HS-27A (cell line): ENCODE measurements at places on chromosomes 3 and 15.

DNA sequence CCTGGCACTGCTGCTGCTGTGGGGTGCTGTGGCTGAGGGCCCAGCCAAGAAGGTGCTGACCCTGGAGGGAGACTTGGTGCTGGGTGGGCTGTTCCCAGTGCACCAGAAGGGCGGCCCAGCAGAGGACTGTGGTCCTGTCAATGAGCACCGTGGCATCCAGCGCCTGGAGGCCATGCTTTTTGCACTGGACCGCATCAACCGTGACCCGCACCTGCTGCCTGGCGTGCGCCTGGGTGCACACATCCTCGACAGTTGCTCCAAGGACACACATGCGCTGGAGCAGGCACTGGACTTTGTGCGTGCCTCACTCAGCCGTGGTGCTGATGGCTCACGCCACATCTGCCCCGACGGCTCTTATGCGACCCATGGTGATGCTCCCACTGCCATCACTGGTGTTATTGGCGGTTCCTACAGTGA, 2.1 kb downstream of the GRM2 start:
- DNase-seq: no peak

GRCh38 chr3:152381881-152382295, 113.2 kb downstream of the MBNL1 start:
- DNase-seq: no peak

DNA sequence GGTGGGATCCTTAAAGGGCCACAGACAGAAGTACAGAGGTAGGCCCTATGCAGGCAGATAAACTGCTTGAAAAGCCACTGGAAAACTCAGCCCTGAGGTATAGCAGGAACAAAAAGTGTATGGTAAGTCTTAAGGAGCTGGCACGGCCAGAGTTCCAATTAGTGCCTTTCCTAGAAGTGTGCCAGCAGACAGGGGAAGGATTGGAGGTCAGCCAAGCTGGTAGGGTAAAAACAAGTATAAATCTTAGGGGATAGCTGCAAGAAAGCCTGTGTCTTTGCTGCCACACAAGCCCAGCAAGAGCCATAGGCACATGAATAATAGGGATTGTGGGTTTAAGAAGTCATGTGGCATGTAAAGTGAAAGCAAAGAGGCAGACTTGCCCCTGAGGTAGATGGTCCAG, 582.5 kb downstream of the PLOD2 start:
- no peak for DNase-seq

GRCh38 chr3:62497156-62497555, 123.8 kb upstream of the FEZF2 start:
- no peak for DNase-seq

DNA sequence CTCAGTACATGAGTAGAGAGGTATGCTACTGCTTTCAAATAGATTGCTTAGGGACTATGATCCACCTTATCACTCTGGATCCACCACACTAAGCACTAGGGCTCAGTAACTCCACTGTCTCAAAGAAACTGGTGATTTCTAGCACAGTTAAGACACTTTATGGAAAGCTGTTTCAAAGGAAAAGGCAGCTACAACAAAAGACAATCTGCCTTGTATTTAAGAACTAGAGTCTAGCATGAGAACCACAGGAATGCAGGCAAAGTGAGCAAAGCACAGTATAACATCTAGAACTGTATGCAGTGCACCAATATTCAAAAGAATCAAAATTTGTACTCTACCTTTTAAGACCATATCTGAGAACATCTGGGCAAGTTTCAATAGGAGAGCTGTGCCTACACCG, 17.9 kb downstream of the TFRC start:
- DNase-seq: no peak

- DNase-seq: no peak
Measured at GRCh38 chr3:173395073-173395411, 2.5 kb upstream of the NLGN1 start.

DNA sequence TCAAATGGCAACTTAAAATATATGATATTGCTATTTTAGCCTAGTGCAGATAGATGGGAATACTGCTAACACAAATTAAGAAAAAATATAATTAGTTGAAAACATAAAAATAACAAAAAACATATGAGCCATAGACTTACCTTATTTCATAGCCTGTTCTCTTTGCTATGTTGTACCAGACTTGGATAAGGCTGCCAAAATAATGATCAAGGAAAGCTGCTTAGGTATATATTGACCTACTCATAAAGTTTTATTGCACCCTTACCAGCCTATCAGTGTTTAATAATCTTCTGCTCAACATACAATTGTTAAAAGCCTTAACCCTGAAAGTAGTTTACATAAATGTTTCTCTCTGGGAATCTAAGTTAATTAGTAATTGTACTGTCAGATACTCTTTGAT, at the start of gene SI:
SI (minus strand) TSS at position 204 of the 400 bp plus-strand sequence. CDS start 2,484 bp downstream, outside the sequence.
- DNase-seq: no peak

DNA sequence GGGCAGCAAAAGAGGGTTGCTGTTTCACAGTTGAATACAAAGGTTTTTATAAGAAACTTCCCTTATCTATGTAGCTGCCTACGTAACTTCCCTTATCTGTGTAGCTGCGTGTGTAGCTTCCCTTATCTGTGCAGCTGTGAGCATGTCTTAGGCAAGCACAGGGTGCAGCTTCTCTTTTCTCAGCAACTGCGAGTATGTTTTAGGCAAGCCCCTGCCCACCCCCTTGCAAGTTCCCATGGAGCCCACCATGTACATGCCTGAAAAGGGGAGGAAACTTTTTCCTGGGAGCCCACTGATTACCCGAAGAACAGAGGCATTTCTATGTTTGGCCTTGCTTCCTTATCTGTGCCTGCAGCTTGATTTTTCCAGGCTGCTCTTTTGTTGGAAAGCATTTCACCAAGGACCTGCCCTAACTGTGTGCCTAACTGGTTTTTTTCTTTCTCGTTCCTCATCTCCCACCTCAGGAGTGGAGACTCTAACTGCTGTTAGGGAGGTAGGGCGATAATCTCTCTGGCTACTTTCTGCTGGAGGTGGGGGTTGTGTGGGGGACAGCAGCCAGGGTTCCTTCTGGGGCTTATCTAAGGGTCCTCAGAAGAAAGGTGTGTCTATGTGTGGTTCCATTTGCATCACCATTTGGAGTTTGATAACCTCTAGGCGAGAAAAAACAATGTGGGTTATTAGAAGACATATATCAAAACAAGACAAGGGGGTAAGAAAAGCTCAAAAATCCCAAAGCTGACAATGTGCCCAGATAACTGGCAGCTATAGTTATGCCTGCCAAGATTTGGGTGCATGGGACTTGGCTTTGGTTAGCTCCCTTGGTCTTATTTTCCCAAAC, 26.0 kb downstream of the SORD start:
- DNase-seq: no peak

- no peak for DNase-seq
Measured at GRCh38 chr3:535566-536416, 339.2 kb downstream of the CHL1 start.

DNA sequence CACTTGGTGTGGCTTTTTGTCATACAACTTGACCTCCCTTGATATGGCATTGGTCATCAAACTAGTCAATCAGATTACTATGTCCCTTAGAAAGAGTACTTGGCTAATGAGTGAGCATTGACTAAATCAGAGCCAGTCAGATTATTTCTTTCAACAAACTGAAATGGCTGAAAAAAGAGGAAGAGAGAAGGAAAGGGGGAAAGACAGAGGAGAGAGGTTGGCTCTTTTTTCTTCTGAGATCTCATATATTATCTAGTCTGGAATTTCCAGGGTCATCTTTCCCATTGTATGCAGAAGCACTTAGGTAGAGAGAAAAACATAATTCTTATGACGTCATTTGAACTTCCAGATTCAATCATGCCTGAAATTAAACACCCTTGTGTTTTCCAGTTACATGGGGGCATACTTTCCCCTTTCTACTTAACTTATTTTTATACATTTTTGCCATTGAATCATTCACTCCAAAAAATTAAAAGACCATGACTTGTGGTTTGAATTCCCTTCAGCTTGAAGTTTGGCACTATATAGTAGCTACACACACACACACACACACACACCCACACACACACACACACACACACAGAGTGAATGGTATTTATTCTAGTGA, 387.8 kb downstream of the LSAMP start:
- no peak for DNase-seq

DNA sequence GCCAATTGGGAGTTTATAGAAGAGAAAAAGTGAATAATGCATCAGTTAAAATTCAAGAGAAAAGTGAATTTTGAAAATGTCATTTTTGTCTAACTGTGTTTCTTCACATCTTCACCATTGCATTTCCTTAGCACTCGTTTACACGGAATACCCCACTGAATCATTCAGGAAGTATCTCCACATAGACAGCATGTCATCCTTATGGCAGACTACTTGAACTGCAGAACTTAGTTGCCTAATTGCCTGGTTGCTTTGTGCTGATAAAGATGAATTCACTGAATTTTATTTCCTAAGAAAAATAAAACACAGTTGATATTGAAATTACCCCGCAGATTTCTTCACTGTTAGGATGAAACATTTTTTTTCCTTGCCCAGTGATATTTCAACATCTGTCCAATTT, 627.1 kb downstream of the ROBO1 start:
- no peak for DNase-seq

- no peak for DNase-seq
Measured at GRCh38 chr15:65634356-65634755, 12.6 kb downstream of the SLC24A1 start.

- DNase-seq: no peak
Measured at GRCh38 chr3:65893631-65894030, 145.1 kb downstream of the MAGI1 start.

DNA sequence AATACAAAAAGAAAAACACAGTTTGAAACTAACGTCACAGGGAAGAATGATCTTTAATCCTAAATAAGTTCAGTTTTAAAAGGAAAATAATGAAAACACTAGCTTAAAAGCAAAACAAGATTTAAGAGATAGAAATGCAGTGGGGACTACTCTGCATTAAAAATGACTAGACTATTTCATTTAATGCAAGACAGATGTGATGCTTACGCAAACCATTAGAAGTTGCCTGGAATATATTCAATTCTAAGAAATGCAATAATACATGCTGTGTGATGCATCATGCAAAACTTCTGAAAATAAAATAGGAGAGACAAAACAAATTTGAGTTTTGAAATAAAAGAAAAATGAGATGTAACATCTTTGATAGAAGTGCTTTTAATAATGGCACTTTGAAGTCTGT, 97.6 kb upstream of the STRIT1 start:
- DNase-seq: no peak

- DNase-seq: no peak
Measured at GRCh38 chr15:58460872-58461271, 29.1 kb downstream of the LIPC start.

- no peak for DNase-seq
Measured at GRCh38 chr15:25740383-25741255, 122.5 kb downstream of the ATP10A start.

DNA sequence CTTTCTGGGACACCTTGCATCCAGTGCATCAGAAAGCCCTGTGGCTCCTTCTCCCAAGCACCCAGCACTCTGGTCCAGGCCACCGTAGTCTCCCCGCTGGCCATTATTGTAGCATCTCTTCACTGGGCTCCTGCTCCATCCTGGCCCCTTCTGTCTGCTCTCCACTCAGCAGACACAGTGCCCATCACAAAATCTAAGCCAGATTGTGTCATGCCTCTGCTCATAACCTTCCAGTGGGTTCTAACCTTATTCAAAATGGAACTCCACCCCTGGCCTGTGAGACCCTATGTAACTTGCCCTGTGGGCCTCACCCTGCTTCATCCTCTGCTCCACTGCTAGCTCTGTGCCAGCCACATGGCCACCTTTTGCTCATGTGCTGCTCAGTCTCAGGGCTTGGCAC, 31.7 kb upstream of the PRR23E start:
- no peak for DNase-seq

DNA sequence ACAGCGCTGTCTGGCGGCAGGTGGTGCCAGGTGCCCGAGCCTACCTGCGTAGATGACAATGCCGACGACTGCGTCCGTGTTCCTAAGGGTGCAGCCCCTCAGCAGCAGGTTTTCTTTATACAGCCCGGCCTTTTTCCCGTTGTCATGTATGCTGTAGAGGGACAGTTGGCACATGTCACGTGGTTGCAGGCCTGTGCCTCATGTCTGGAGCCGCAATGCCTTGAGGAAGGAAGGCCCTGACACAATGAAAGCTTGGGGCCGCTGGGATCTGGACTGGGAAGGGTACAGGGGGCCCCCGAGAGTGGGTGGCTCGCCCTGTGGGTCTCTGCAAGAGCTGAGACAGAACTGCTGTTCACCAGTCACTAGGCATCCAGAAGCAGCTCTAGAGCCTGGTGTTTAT, 136.0 kb downstream of the ATP10A start:
- no peak for DNase-seq

- DNase-seq: peak; percentile 65
Measured at GRCh38 chr3:114383875-114384557, 90.2 kb downstream of the TIGIT start.
